ENCODE measurements at places on chromosomes 3 and 15. TPM values are rescaled to one million over a fixed set of nuclear protein-coding genes. Genes with fewer than 3 reads are reported as not detected.

DUOXA2 gene
- not detected for total RNA-seq

- DNase-seq = no peak
Measured at GRCh38 chr3:140906785-140907184, 34.9 kb upstream of the SLC25A36 start.

DNAH12 gene
- under 0.01 TPM for total RNA-seq

DNA sequence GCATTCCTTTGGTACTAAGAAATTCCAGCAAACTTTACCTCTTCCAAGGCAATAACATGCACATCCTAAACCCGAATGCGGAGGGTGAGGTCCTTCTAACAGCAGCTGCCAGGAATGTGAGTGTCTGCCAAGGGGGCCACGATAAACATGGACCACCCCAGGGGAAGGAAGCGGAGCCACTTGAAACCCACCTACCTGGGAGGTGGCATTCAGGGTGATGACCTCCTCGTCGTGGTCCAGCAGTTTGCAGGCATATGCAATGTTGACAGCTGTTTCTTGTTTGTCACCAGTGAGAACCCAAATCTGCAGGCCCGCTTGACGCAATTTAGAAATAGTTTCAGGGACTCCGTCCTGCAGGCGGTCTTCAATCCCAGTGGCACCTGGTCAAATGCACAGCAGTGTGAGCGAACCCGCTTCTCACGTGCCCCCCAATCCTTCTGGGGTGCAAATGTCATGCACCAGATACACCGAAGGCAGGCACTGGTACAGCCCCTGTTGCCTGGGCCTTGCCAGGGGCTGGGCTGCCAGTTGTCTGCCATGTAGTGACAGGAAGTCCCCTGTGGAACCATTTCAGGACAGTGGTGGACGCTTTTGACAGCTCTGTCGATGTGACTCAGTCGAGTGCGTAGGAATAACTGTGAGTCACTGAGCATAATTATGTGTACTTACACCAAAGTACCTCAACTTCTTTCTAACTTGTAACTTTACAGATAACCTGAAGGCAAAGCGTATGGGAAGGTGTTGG is 161.2 kb downstream of the ATP10A start:
- DNase-seq = no peak

SYNPR gene
- total RNA-seq = not detected

RAF1 gene
- 111 TPM for total RNA-seq

- no peak for DNase-seq
Measured at GRCh38 chr15:100036015-100036414, 302.8 kb upstream of the LYSMD4 start.

- no peak for DNase-seq
Measured at GRCh38 chr3:176969066-176969465, 228.2 kb downstream of the TBL1XR1 start.

- no peak for DNase-seq
Measured at GRCh38 chr15:52101542-52102323, 10.8 kb downstream of the BCL2L10 start.

DNA sequence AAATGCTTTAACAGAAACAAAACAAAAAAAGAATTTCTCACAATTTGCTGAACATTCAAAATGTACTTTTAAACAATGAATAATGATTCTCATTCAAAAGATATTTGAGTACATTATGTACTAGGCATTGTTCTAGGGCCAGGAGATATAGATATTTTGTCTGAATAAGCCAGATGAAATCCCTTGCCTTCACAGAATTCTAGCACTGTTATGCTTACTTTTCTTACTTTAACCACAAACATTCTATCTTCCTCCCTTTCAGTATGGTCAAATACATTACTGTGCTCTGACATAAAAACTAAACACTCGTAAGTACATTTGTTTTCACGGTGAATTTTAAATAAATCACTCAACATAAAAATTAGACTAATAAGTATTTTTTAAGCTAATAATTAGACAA is 116.7 kb downstream of the ADAM10 start:
- DNase-seq = peak; percentile 20

- no peak for DNase-seq
Measured at GRCh38 chr15:64583519-64583918, 123.1 kb downstream of the ZNF609 start.

DNA sequence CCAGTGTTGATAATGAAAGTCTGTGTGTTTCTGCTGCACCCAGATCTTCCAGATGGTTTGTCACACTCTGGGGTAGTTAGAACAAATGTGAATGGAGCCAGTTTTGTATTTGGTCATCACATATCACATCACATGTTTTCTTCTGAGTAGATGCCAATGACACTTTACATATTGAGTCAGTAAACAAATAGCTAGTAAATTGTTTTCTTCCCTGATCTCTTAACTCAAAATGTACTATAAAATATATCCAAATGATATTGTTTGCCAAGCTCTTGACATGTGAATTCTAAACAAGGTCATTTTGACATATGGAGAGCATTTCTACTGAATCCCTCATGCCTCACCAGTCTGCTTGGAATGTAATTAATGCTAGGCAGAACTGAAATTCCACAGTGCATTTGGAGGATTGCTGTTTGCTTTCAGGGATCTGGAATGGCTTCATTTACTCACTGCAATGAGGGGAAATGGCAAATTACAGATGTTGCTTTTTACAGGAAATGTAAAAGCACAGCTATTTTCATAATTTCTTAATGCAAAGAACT is 45.0 kb downstream of the PDHB start:
- DNase-seq = peak; percentile 90

DNA sequence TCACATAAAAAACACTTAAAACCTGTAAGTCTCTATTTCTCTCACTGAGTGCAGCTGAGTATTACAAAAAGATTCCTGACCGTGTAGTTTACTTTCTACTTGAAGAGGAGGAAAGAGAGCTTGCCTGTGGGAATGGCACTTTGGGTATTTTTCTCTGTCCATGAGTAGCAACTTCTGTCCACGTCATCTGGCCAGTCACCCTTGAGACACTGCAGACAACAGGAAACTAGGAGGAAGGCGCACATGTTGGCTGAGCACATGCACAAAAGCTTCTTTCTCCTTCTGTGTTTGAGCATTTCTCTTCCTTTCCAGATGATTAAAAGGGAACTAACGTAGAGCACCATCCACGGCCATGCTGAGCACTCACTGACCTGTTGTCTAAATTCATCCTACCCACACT is 19.7 kb downstream of the STARD5 start:
- peak; percentile 80 for DNase-seq

ZDHHC23 gene
- 0.32 TPM for total RNA-seq

DNA sequence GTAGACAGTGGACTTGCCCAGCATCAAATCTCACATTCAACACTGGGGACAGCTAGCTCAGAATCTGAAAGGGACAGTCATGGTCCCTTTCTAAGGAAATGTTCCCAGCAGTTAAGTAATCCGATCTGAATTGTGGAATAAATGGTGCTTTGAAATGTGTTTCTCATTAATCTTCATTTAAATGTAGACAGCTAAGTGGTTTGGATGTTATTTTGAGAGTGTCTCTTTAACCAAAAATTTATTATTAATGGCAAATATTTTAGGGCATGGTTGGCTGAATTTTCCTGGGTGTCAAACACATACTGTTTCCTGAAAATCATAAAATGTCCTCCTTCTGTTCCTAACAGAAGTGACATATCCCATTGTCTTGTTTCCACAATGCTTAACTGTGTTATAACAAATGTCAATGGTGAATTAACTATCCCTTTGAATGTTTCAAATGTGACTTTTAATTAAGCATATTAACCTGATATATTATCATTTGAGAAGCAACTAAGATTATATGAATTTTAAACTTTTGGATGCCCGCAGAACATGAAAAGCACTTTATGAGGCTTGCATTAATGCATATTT is 210.8 kb downstream of the CHST2 start:
- no peak for DNase-seq

DNA sequence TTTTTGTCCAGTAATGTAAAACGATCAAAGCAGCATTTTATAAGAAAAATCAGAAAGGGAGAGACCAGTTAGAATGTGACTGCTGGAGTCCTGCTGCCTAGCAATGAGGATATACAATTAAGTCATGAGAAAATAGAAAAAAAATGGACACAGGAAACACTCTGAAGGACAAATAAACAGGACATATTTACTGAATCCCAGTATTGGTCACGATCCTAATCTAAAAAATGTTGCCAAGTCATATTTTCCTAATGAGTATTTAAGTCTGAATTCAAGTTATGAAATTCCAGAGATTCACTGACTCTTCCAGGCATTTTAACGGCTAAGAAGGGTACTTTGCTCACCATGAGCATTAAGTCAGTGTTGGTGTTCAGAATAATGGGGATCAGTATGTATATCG is 154.3 kb upstream of the CCDC54 start:
- peak; percentile 92 for DNase-seq

FAM174B gene
- 0.97 TPM for total RNA-seq

GRCh38 chr3:106611841-106612240 is 743.0 kb upstream of the CBLB start:
- DNase-seq = peak; percentile 17

- DNase-seq = peak; percentile 8
Measured at GRCh38 chr3:124272605-124273151, 280.8 kb upstream of the ROPN1 start.

GRCh38 chr15:55250941-55251340 is 38.7 kb downstream of the RAB27A start:
- DNase-seq = no peak

TLNRD1 gene
- total RNA-seq = 13.4 TPM

DNA sequence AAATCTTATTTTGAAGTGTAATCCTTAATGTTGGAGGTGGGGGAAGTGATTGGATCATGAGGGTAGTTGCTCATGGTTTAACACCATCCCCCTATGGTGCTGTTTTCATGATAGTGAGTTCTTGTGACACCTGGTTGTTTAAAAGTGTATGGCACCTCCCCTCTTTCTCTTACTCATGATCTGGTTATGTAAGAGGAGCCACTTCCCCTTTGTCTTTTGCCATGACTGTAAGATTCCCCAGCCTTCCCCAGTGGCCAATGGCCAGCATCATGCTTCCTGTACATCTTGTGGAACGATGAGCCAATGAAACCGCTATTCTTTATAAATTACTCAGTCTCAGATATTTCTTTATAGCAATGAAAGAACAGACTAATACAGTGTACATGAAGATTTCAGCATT is 39.8 kb upstream of the GMNC start:
- DNase-seq = no peak

GRCh38 chr15:74840851-74841775 is 1.8 kb downstream of the ULK3 start:
- no peak for DNase-seq

CPNE9 gene
- not detected for total RNA-seq

CIDEC gene
- not detected for total RNA-seq

- peak; percentile 5 for DNase-seq
Measured at GRCh38 chr3:27976933-27977332, 254.8 kb upstream of the EOMES start.

GRCh38 chr15:101455291-101456025 is 34.0 kb downstream of the PCSK6 start:
- peak; percentile 85 for DNase-seq

GRCh38 chr3:171320750-171321558 is 139.3 kb downstream of the TNIK start:
- peak; percentile 65 for DNase-seq

DNA sequence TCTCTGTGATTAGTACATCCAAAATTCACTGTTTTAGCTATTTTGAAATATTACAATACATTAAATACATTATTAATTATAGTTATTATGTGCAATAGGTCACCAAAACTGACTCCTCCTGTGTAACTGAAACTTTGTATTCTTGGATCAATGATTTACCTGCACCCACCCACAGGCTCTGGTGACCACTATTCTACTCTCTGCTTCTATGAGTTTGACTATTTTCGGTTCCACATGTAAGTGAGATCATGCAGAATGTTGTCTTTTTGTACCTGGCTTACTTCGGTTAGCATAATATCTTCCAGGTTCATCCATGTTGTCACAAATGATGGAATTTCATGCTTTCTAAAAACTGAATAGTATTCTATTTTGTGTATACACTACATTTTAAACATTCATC is 43.8 kb downstream of the SLC2A2 start:
- no peak for DNase-seq

DNA sequence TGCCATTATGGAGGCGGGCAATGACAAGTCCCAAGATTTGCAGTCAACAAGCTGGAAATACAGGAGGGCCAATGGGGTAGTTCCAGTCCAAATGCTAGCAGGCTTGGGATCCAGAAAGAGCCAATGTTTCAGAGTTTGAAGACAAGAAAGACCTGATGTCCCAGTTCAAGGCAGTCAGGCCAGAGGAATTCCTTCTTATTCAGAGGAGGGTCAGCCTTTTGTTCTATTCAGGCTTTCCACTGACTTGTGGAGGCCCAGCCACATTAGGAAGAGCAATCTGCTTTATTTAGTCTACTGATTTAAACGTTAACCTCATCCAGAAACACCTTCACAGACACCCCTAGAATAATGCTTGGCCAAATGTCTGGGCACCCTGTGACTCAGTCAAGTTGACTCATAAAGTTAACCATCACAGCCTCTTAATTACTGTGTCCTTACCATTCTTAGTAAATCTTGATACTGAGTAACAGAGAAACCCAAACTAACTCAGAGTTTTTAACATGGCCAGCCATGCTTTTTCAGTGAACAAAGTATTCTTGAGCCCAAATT is 50.9 kb upstream of the NPHP3 start:
- DNase-seq = no peak

STAG1 gene
- total RNA-seq = 37.7 TPM

SNAPC5 gene
- total RNA-seq = 17.4 TPM

SNRK gene
- 21.2 TPM for total RNA-seq

PROK2 gene
- total RNA-seq = not detected

DNA sequence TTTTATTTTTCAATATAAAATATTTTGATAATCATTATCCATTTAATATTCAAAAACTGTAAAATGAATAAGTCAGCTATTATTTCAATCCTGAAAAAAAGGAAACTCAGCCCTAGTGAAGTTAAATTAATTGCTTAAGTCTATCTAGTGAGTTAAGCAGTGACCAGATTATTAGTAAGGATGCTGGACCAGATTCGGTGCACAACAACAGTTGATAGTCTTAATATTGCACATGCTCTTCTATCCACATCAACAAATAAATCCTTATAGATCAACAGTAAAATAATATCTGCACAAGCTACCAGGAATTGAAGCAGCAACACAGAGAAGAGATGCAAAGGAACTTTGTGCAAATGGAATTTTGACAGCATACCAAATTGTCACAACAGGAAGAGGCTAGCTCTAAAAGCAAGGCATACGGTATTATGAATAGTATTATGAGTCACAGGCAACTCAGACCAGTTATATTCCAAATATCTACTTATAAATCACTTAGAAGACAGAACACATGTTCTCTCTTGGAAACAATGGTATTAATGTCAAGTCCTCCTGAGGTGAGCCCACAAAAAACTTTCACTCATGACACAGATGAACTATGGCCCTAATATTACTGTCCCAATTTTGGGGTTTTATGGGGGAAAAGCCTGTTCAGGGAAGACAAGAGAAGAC is 24.9 kb downstream of the VPS13C start:
- peak; percentile 55 for DNase-seq

SPTBN5 gene
- total RNA-seq = 0.32 TPM

- no peak for DNase-seq
Measured at GRCh38 chr3:160010578-160010977, 21.9 kb downstream of the IL12A start.

GRCh38 chr3:129702934-129703712 is 96.6 kb upstream of the PLXND1 start:
- DNase-seq = no peak

GRCh38 chr3:8518138-8518537 is 16.5 kb downstream of the LMCD1 start:
- peak; percentile 59 for DNase-seq
